ENCODE measurements at places on chromosomes 12 and 14.

DNA sequence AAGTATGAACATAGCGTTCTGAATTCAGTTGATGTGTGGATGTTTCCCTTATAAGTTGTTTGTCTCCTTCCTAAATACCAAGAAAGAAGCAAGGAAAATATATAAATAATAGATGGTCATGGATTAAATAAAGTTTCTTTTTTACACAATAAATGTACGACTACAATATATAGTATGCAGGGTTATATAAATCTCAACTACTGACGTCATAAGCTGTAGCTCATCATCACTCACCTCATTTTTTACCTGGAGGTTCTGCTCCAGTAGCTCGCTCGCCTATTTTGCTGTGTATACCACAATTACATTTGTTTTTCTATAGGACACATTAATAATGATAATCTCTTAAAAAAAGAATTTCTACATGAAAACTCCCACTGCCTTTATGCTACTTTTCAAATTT lies 109.5 kb downstream of the NTS start:
- DNase-seq: no peak

- no peak for DNase-seq
Observed at GRCh38 chr12:104197264-104197663, 18.3 kb upstream of the TXNRD1 start.

DNA sequence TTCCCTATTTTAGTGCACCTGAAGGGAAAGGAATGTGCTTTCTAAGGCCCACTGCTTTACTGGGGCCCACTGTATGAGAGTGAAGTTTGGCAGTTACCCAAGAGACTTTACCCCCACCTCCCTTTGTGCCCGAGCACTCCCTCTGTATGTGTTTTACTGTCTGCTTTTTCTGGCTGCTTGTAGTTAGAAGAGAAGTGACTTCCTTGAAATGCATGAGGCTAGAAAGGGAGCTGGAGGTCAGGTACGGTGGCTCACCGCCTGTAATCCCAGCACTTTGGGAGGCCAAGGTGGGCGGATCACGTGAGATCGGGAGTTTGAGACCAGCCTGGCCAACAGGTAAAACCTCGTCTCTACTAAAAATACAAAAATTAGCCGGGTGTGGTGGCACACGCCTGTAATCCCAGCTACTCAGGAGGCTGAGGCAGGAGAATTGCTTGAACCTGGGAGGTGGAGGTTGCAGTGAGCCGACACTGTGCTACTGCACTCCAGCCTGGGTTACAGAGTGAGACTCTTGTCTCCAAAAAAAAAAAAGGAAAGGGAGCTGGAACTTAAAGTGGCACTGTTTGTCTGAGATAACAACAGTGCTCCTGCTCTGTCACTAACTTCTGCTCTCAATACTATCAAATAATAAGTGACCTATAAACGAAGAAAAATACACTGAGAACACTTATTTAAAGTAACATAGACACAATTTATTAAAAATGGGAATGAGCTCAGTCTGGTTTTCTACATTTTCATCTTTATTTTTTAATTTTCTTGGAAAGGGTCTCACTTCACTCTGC lies 5.8 kb downstream of the TRIP11 start:
- DNase-seq: no peak

GRCh38 chr12:90188857-90189256 lies 480.2 kb upstream of the ATP2B1 start:
- DNase-seq: no peak

DNA sequence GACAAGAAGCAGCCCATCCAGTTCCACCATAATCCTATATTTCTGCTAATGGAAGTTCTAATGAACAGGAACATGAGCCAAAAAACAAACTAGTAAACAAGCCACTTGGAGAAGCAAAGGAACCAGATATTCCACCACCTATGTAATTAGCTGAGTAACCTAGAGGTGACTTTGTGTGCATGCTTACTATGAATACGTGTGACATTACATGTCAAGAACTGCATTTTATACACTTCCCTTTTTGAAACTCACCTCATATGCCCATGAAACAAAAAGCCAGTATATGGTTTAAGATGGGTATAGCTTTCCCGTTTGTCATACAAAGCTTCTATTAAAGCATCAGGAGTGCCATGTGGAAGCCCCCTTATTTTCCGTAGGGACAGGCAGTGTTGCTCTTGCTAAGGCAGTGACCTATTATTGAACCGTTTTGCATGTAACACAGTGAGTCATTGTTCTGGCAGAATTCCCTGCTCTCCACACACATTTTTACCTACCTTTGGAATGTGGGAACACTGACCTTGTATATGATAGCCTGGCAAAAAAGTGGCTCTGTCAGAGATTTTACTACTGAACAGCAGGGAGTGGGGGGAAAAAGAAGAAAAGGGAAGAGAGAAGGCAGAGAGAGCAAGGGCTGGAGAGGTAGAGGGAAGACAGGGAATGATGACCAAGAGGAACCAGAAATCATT lies 34.8 kb upstream of the FRMD6 start:
- DNase-seq: peak; percentile 61

DNA sequence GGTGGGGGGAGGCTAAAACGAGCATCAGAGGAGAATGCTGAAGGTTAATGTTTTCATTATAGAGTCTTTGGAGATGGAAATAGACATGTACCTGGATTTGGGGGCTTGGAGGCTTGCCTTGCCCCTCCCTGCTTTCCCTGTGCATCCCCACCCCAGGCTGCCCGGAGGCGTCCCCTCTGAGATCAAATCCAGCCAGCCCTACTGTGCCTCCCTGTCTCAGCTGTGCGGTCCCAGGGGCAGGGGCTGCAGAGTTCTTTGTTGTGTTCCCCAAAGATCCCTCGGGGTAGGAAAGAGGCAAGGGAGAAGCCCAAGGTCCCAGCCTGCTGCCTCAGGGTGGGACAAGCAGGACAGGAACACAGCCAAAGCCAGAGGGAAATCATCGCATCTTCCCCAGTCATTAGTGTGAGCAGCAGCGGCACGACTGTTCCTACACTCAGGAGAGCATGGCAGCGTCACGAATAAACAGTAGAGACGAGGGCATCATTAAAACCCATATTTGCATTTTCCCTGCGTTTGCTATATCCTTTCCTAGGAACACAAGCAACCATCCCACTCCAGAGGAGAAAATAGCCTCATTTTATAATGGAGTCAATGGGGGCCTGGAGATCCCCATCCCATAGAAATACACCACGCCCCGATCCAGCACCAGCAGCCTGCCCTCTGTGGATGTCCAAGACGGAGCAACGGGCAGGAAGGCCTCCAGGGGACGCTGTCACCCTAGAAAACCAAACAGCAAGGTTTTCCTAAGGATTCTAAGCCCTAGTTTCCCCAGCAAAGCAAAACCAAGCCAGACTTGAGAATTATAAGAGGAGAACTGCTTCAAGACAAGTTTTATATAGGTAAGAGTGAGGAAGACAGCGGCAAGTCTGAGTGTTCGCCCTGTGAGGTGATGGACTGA lies 32.4 kb downstream of the ANO2 start:
- DNase-seq: no peak

GRCh38 chr14:61454545-61454944 lies 133.2 kb downstream of the PRKCH start:
- no peak for DNase-seq

DNA sequence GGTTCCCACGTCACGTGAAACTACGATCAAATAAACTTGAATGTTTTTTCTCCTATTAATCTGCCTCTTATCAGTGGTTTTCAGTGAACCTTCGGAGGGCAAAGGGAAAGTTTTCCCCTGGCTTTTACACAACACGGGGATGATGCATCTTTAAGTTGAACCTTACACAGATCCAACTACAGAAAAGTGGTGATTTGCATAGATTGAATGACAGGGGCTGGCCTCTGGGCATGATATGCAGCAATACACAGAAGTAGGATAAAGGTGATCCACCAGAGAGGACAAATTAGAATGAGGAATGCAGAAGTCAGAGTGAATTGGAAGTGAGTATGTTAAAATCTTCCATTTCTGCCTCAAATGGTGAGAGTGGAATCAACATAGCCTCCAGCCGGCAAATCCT lies 11.6 kb downstream of the GSG1 start:
- DNase-seq: no peak

DNA sequence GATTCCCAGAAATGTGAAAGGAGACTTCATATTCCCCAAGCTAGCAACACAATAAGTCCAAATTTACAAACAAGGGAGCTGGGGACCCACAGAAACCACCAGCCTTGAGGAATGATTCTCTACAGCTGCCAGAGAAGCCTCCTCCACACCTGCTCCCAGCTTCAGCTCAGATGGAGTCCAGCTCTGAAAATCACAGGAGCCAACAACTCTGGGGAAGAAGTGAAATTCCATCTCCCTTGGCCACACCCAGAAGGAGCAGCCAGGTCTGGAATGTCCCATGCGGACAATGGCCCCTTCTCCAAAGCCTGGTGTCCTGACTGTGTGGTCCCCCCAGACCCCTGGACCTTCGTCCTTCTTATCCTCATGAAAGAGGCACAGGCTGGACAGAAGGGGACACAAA lies 45.4 kb downstream of the SYNE3 start:
- DNase-seq: no peak

- no peak for DNase-seq
Observed at GRCh38 chr14:101739446-101740141, 21.9 kb upstream of the PPP2R5C start.

DNA sequence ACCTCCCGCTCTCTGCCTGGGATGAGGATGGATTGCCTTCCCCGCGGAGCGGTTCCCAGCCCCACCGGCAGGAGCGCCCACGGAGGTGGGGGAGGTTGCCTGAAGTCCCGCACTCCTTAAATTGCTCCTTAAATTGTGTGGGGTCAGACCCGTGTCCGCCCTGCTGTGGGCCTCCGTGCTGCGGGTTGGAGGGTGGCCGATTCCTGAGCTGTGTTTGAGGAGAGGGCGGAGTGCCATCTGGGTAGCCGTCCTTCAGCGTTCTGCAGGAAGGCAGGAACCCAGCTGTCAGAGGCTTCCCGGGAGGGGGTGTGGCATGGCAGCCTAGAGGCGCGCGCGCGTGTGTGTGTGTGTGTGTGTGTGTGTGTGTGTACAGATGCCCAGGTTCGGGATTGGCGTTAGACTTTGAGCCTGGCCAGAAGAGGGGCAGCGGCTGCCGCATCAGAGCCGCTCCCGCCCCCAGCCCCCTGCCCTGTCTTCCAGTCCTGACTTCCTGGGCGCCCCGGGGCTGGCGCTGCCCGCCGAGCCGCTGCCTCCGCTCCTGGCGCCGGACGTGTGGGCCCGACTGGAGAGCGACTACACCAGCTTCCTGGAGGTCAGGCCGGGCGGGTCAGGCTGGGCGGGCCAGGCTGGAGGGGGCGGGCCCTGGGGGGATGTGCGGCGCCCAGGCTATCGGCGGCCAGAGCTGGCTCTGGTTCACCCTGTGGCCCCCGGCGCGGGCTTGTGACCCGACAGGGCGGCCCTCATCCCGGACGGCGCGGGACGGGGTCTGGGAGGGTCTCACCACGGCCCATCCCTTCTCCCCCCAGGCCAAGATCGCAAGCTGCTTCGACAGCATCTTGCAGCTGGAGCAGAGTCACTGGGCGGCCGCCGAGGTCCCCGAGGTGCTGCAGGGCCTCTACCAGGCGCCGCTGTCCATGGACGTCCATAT lies 9.2 kb downstream of the EXOC3L4 start:
- no peak for DNase-seq

GRCh38 chr12:27193854-27194544 lies 50.1 kb upstream of the STK38L start:
- no peak for DNase-seq

DNA sequence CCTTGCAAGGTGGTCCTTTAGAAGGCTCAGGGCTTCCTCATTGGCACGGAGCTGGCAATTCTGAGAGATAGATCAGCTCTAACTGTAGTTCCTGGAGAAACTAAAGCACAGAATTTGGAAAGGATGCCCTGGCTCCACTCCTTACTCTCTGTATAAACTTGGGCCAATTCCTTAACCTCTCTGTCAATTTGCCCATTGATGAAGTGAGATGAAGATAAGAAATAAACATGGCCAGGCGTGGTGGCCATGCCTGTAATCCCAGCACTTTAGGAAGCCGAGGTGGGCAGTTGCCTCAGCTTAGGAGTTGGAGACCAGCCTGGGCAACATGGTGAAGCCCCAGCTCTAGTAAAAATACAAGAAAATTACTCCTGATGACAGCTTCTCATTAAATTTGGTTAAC lies 34.0 kb upstream of the COX6A1 start:
- no peak for DNase-seq

- DNase-seq: no peak
Observed at GRCh38 chr12:29769162-29769858, 14.4 kb downstream of the TMTC1 start.

DNA sequence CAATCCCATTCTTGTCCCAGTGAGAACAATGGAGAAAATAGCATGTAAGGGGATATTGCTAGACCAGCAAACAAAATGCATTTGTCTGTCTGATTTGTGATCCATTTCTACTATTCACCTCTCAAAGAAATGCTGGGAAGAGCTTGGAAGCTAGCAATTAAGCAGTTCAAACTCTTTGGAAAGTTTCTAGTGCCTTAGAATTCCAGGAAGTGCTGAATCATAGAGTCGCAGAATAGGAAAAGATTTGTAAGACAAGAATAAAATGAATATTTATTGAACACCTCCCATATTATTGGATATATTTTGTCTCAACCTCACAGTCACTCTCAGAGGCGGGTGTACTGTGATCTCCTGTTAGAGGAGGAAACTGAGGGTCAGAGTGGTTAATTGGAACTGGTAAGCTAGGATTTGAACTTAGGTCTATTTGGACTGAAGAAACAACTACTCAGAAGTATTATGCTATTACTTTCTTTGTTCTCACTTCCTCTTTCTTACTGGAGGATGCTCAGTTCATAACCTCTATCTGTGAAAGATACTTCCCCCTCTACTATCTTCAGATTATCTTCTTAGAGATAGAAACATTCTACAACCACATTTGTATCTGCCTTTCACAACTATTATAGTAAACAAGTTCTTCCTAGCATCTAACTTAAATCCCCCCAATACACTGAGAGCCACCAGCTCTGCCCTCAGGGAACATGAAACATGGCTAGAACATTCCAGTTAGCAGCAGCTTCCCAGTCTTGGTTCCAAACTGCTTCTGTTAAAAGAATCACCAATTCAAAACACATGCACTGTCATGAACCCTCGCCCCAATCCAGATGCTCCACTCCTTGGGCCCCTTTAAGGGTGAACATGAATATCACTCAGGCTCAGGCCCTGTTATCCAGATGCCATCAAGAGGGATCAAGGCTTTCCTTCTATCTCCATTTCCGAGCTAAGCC lies 64.2 kb downstream of the DRAM1 start:
- no peak for DNase-seq

DNA sequence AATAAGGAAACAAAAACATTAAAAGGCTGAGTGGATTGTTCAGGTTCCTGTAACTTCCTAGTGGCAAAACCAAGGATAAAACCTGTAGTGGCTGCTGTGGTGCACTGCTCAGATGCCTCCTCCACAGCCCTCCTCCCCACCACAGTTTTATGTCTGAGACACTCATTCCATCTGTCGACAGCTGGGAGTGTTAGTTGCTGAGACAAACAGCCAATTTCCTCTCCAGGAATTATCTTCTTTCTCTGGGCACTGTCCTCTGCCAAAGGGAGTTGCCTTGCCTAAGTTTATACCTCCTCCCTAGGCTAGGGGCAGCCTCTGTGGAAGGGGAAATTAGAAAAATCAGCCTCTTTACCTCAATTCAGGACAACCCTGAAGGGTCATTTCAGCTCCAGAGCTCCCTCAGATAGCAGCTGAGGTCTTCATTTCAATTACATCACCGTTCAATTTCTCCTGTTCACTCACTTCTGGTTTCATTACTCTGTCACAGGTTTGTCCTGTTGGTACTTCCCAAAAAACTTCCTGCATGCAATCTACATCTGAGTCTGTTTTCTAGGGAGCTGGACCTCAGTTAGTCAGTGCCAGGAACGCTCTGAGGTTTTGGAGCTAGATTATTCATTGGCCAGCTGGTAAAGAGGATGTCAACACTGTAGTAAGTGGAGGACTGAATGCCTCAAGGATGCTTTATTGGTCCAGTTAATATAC lies 74.9 kb upstream of the ATP2B1 start:
- DNase-seq: no peak

GRCh38 chr12:49635036-49635435 lies 11.7 kb downstream of the PRPF40B start:
- no peak for DNase-seq

Data from smooth muscle cell of the brain vasculature (primary cell).